ENCODE measurements at places on chromosomes 12 and 14.

DNA sequence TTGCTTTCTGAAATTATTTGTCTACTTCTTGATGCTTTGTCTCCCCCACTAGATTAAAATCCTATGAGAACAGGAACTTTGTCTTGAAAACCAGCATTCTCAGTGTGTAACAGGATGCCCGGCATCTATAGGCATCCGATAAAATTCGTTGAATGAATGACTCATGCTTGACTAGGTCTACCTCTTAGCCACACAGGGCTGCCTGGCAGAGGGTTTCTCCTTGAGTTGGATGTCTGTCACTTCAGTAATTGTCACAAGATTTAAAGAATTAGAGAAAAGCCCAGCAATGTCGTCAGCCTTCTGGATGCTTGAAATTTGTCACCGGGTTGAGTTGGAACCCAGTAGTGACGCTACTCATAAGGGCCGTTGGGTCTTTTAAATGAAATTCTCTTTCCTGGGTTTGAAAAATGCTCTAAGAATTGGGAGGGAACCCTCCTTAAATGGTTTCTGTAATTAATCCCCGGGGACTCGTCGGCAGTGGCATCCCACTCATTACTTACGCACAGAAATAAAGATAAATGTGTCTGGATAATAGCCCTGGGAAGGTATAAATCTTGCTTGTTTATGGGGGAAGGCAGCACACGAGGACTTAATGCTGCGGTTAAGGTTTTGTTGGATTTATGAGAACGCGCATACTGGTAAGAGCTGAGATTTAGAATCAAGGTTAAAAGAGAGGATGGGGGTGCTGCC lies 194.1 kb downstream of the AACS start:
- DNase-seq = no peak

DNA sequence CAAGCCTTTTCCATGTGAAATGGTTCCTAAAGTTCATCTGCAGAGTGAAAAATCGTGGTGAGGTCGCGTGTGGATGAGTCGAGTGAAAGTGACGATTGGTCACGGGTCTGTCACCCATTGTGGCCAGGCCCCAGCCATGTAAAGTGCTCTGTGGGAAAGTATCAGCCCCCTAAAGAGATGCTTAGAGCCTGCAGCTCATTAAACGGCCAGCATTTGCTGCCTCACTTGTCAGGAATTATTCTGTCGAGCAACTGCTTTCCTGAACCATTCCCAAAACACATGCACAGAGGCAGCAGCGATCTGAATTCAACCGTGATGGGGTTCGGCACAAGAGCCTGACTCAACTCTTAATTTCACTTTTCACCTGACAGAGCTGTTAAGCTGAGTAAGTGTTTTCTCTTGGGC lies 16.0 kb downstream of the DBX2 start:
- DNase-seq = no peak

GRCh38 chr12:115840159-115840558 lies 437.3 kb downstream of the MED13L start:
- DNase-seq = no peak

- DNase-seq = no peak
Measured at GRCh38 chr12:100185361-100185894, 15.2 kb upstream of the ACTR6 start.

DNA sequence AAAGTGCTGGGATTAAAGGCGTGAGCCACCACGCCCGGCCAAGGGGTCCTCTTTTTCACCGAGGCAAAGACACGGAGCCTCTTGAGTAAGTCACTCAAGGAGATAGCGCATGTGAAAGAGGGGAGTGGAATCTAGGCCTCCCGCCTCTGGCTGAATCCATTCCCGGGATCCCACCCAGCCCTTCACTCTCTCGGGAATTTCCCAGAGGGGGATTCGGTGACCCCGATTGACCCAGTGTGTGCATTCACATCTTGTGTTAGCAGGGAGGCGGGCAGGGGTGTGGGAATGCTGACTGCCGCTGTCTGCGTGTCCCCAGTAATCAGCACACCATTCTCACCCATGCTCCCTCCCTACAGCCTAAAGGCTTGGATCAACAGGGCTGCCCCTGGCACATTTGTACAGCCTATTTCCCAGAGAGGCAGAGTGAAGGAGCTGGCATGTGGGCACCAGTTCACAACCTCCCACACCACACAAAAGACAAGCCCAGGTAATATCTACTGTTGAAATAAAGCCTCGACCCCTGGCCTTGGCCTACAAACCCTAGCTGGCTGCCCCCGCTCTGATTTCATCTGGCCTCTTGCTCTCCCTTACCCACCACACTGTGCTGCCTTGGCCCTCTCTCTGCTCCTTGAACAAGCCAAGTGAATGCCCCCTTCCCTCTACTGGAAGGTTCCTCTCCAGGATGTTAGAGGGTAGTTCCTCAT lies 1.3 kb upstream of the LTBP2 start:
- no peak for DNase-seq

- DNase-seq = no peak
Measured at GRCh38 chr14:43116341-43116740, 1390.7 kb downstream of the FSCB start.

- DNase-seq = no peak
Measured at GRCh38 chr14:66330916-66331315, 155.3 kb upstream of the CCDC196 start.

DNA sequence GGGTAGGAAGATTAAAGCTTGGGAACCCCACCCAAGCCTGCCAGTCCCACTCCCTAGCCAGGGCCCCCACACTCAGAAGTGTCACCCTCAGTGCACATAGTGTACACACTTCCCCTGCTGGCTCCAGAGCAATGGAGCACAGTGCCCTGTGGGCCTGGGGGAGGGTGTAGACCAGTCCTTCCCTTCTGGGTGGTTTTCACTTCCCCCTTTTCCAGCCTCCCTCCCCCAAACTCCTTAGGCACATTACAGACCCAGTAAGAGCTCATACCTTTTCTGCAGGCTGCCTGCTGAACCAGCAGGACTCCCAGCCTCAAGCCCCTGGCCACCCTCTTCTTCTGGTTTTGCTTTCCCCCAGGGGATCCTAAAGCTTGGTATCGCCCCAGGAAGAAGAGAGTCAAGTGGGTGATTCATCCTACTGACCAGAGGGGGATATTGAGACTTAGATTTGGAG lies at the start of gene ZNF385A:
Gene ZNF385A, minus strand, starts transcription at position 143 of the 451 bp plus-strand sequence. CDS start 219 bp downstream, outside the sequence.
- DNase-seq = peak; percentile 57

GRCh38 chr12:63841571-63841970 lies 2.9 kb upstream of the SRGAP1 start:
- no peak for DNase-seq

DNA sequence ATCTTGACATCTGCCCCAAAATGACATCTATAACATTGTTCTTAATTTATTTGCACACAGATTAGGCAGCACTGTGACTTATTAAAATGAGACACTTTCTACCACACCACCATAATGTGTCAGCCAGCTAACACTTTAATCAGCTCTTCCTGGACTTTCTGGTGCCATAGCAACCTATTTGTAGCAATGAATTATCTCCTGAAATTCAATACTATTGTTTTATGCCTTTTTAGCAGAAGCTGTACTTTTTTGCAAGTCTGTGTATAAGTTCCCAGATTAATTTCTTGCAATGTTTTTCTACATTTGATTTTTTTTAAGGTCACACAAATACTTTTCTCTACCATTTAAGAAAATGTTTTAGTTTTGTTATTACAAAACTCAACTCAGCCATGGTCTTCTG lies 72.8 kb upstream of the SAV1 start:
- DNase-seq = no peak

DNA sequence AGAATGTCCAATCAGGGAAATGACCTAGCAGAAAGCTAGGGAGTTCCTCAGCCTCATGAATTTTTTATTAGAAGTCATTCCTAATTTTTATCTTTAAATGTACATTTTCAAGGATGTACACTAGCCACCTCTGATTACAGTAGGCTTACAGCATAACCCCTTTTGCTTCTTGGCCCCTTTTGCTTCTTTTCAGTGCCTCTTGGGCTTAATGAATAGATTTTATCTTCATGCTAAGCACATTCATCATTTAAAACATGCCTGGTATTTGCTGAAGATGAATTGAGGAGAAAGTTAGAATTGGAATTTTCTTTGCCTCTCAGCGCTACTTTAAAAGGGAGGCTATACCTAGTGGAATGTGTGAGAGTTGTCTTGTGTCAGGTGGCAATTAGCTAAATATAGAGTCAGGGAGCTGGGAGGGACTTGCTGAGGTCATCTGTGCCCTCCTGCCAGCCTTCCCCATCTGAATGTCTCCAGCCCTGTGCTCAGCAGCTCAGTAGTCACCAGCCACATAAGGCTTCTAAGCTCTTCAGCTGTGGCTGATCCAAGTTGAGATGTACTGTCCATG lies 132.1 kb downstream of the SAMD4A start:
- no peak for DNase-seq

Measured in femur (tissue), 1 donor.